ENCODE measurements at places on chromosomes 7 and 10.
A peak's percentile ranks its signal among the peaks of the same experiment; 100 is the strongest.

DNA sequence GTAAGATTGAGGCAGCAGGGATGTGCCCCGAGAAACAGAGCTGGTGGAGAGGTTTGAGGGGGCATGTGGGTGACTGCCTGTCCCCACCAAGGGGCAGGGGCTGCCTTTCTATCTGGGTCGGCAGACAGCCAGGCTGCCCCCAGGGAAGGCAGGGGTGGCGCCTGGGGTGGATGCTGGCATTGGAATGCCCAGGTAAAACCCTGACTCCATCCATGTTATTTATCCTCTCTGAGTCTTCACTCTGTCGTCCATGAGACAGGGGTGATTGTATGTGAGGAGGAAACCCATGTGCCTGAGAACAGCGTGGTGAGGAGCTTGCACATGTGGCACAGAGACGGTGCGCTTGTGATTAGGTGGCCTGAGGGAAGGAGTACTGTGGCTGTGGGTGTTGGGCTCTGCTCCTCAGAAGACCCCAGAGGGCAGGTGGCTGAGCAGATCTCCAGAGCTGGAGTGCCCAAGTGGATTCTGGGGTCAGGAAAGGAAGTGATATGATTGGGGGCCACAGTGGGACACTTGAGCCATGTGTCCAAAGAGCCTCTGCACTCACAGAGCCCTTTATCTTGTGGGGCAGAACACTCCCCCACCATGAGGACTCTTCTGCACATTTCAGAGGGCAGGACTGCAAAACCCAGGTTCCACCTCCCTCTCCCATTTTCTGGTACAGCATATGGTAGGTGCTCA is 100.4 kb upstream of the RET start:
- DNase-seq, result no peak

DNA sequence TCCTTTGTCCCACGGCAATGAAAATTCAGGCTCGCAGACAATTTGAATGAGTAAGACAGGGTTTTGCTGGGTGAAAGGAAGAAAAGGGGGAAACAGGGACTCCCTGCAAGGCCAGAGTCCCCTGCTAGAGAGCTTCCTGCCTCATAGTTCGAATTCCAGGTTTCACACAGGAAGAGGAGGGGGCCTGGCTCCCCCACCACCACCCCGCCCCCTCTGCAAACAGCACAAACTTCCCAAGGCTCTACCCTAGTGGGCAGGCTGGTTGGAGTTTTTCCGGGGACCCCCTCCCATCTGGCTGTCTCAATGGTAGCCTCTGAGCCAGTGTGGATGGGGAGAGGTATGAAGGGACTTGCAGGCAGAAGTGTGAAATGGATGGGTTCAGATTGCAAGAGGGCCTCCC is 57.4 kb upstream of the NEBL start:
- DNase-seq, result no peak

- DNase-seq, result no peak
These were observed 76.9 kb upstream of the ANK3 start for GRCh38 chr10:60466267-60467201.

GRCh38 chr10:104253606-104254410 is 884 bp upstream of the GSTO1 start:
- no peak for DNase-seq

DNA sequence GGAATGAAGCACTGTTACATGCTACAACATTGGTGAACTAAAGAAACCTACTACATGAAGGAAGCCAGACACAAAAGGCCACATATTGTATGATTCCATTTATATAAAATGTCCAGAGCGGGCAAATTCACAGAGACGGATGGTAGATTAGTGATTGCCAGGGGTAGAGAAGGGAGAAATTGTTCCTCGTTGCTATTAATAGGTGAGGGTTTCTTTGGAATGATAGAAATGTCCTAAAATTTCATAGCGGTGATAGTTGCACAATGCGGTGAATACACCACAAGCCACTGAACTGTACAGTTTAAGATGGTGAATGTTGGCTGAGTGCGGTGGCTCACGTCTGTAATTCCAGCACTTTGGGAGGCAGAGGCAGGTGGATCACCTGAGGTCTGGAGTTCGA is 29.0 kb downstream of the DENND2A start:
- DNase-seq, result no peak

DNA sequence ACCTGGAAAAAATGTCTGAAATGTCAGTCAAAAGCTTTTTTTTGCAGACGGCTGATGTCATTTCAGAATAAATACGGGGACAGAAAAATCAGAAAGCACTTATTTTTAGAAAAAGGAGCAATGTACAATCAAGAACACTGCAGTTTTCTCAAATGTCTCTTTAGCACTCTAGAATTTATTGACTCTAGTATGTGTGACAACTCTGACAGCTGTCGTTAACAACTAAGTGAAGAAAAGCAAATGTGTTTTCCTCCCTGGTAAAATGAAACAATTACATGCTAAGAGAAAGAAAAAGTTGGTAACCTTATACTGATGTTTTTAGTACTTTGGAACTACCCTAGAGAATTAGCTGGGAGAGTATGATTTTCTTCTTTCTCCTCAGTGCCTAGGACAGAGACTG is 497.4 kb downstream of the GRM8 start:
- DNase-seq, result no peak

DNA sequence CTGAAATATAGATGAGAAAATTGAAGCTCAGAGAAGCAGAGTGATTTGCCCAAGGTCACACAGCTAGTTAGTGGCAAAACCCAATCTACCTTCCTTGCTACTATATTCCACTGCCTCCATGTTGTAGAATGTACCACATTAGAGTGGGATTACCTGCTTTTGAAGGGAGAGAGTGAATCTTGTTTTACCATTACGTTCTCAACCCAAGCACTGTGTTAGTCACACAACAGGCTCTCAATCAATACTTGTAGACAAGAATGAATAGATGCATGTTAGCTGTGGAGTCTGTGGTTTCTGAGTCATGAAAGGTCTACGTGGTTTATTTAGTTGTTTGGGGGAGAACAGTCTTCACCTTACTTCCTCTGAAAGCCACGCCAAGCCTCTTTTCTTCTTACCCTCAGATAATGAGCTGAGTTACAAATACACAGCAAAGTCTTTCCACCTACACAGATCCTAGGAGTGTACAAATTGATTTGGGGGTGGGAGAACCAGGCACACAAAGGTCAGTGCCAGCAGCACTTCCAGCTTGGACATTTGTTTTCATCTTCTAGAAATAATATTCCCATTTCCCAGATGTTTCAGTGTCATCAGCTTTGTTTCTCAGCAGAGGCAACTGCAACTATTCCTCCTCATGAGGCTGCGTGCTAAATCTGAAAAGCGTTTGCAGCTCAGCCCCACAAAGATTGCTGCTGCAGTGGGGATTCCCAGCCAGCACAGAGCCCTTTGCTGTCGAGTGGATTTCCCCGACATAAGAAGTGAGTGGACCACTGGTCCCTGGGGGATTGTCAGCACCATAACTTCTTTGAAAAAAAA is 71.5 kb upstream of the ADO start:
- DNase-seq, result peak; percentile 82

GRCh38 chr7:129258649-129259389 is 34.0 kb downstream of the AHCYL2 start:
- DNase-seq, result no peak

- DNase-seq, result no peak
These were observed 1.8 kb downstream of the CLIP2 start for GRCh38 chr7:74290981-74291441.

- no peak for DNase-seq
These were observed 58.4 kb downstream of the ADCYAP1R1 start for GRCh38 chr7:31110331-31111108.

GRCh38 chr10:16597656-16598055 is 76.0 kb upstream of the C1QL3 start:
- DNase-seq, result peak; percentile 49

DNA sequence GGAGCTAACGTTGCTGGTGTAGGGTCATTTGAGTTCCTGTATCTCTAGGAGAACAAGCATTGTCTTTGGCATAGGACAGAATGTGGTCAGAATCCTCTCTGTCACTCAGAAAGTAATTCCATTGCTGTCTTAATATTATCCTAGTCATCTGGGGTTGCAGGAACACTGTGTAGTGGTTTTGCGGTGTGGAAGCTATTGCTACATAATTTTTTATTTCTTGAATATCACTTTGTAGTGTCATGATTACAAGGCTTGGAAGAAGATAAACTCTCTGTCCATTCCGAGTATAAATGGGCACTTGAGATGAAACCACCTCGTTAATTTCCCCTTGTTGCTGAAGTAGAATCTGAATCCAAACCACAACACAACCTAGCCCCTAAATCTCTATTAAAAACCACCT is 919.2 kb downstream of the LRMDA start:
- DNase-seq, result peak; percentile 19

DNA sequence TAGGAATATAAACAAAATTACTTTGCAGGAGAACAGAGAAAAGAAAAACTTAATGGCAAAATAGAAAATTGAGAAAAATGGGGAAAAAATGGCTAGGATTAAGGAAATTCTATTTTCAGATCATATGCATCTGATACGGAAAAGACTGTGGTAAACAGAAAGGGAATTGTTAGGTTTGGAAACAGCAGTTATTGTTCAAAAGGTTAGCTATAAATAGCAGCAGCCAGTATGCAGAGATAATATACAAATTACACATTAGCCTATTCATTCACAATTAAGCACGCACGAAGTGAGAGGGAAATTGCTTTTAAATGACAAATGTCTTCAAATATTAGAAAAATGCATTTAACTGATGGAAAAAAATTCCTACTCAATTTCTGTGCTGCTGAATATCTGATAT is 224.1 kb upstream of the FAM3C start:
- DNase-seq, result no peak

GRCh38 chr10:133608855-133609254 is 17.7 kb downstream of the FRG2B start:
- no peak for DNase-seq

GRCh38 chr7:44565097-44565794 is 8.5 kb downstream of the DDX56 start:
- peak; percentile 73 for DNase-seq

- no peak for DNase-seq
These were observed 432 bp downstream of the TMEM248 start for GRCh38 chr7:66921396-66921917.

- no peak for DNase-seq
These were observed 20.3 kb downstream of the CFAP46 start for GRCh38 chr10:132921818-132922807.

DNA sequence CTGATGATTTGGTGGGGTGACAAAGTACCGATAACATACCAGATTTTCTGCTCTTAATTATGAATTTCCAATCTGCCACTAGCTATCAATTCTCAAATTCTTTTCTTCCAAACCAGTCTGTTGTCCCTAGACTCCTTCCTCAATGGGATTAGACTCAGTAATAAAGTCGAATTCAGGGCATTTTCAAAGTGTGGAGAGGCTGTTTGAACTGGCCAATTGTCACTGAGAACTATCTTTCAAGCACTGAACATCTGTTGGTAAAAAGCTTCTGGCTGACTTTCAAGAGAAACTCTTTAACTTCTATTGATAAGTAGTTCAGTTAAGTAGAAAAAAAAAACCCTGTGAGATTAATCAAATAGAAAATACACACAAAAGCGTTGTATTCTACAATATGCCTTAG is 108.9 kb downstream of the SAMD9 start:
- no peak for DNase-seq

DNA sequence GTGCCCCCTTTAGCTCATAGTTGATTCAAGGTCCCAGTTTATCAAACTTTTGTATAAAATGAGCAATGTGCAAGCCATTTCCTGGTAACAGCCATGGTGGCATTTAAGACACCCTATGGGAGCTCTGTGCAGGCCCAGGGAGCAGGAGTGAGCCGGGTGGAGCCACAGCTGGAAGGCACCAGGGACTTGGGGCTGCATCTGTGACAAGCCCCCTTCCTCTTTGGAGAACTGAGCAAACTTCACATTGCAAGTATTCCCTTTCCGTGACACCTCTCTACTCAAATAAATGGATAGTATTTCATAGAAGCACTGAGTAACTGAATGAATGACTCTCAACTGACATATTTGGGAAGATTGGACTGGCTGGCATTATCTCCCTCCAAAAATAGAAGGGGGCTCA is 558.7 kb upstream of the FOXK1 start:
- DNase-seq, result no peak

- no peak for DNase-seq
These were observed 101.2 kb downstream of the NRP1 start for GRCh38 chr10:33233221-33233620.

DNA sequence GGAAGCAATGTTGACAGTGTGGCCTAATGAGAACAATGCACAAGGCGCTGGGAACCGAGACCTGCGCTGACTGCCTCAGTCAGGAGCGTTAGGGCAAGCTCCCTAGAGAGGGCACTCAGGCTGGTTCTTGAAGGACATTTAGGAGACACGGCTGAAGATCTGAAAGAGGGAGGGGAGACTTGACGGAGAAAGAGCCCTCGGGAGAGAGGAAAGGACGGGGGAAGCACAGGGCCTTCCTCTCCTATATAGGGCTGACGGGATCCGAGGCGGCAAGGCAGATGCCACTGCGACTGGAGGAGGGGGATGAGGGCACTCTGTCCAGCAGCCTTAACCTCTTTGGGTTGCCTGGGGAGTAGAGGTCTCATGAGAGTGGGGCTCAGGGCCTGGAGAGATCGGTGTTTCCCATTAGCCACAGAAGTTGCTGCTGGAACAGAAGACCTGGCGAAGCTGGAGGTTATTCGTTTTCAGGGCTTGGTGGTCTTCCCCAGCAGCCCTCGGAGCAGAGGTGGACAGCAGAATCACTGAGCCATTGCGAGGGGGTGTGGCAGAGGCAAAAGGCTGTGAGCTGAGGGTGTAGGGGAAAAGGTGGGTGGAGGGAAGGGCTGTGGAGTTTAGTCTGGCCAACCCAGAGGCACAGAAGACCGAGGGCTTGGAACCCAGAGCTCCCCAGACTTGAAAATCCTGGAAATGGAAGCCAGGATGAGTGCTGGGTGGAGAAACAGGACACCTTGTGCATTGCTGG is 36.0 kb downstream of the CLEC2L start:
- no peak for DNase-seq

- peak; percentile 19 for DNase-seq
These were observed 10.6 kb upstream of the LIPM start for GRCh38 chr10:88791924-88792323.

GRCh38 chr10:124131172-124131571 is 37.8 kb upstream of the CHST15 start:
- DNase-seq, result no peak

GRCh38 chr10:22719406-22720042 is 5.1 kb upstream of the PIP4K2A start:
- no peak for DNase-seq

DNA sequence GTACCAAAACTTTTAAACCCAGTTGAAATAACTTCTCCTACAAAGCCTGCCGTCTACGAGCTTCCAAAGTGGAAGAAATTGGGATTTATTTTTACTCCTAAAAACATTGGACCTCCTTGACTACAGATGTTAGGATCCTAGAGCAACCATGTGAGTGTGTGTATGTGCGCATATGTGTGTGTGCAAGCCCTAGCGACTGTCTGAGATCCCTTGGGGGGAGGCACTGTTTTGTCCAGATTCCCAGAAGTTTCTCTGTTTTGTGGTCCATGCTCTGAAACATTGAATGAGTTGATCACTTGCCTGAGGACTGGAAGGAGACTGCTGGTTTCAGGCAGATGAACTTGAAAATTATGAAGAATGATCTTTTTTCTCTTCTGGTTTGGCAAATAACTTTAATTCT is 312.3 kb upstream of the ZNF32 start:
- no peak for DNase-seq

Measured in H4 (cell line).